ENCODE measurements at places on chromosomes 1 and 21.
A peak's percentile ranks its signal among the peaks of the same experiment; 100 is the strongest.

DNA sequence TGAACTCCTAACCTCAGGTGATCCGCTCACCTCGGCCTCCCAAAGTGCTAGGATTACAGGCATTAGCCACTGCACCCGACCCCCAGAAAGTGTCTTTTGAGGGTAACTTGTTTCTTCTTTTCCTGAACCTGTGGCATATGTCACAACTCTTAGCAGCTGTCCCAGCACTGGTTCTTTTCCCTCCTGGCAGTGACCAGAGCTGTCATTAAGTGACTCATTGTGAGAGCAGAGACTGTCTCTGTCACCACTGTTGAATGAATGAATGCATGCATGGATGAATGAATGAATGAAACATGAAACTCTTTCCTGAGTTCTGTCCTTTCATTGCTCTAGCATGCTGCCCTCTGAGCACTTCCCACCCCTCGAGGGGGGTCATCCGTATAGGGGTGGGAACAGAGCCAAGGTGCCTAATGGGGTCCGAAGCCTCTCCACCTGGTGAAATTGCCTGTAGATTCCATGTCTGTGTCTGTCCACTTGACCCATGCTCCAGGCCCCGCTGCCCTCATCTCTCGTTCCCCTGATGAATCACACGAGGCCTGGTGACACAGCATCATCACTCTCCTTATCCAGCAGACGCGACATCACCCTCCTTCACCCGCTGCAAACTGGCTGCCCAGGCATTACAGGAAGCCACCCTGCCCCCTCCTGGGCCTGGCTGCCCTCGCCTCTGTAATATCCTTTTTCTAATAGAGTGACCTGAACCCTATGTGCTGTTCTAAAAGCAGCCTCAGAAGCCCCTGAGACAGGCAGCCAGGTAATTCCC is 75.0 kb downstream of the IGSF21 start:
- peak; percentile 41 for DNase-seq

- DNase-seq, result no peak
These were observed 49.0 kb upstream of the ETS2 start for GRCh38 chr21:38756746-38757145.

- DNase-seq, result no peak
These were observed 12.1 kb downstream of the AZIN2 start for GRCh38 chr1:33093004-33093403.

DNA sequence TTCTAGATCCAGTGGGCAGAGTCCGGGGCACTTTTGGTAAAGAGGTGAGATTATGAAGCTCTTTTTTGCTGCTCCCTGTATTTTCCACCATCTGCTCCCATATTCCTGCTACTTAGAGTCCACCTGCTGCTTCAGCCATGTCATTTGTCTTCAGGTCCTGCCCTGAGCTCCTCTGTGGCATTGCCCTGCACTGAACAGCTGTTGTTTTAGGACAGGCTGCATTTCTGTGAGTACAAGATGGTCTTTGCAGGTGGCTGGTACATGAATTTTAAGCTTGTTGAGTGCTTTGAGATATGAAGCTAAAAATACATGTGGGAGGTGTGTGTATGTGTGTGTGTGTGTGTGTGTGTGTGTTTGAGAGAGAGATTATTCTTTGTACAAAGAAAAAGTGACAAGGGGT is 21.9 kb downstream of the MT1HL1 start:
- peak; percentile 98 for DNase-seq

Data from NCI-H524 (cell line).